A549 treated with AZD2906 at 1 μM for 4 hours (cell line): ENCODE measurements at places on chromosomes 11 and 22. TPM values are rescaled to one million over a fixed set of nuclear protein-coding genes. Genes with fewer than 3 reads are reported as not detected.

The PDE2A gene
- 1.2 to 2.1 TPM (median 1.9 TPM) in 5 replicates for total RNA-seq

The IGSF9B gene
- total RNA-seq, result 1.3 to 3.3 TPM (median 2.4 TPM) in 5 replicates

The DEUP1 gene
- total RNA-seq, result not detected in 5 replicates

The CASP1 gene
- 0.15 to 0.17 TPM (median 0.17 TPM) in 3 of 5 replicates, not detected in the others for total RNA-seq

The MSANTD4 gene
- 7.7 to 11.8 TPM (median 9.0 TPM) in 5 replicates for total RNA-seq

The FBXO7 gene
- 69.0 to 73.7 TPM (median 71.2 TPM) in 5 replicates for total RNA-seq

The CACNA1I gene
- 0.07 to 0.11 TPM (median 0.08 TPM) in 5 replicates for total RNA-seq

The MS4A6E gene
- total RNA-seq, result not detected in 5 replicates

The HTR3A gene
- not detected in 5 replicates for total RNA-seq

The APOL5 gene
- not detected in 5 replicates for total RNA-seq

The OR10A5 gene
- not detected in 5 replicates for total RNA-seq

The AASDHPPT gene
- 27.6 to 35.6 TPM (median 28.0 TPM) in 5 replicates for total RNA-seq

The VPREB3 gene
- 0.74 to 1.0 TPM (median 0.77 TPM) in 5 replicates for total RNA-seq
